Right renal pelvis (tissue), 4 donors: ENCODE measurements at places on chromosomes 7 and 10. TPM values are rescaled to one million over a fixed set of nuclear protein-coding genes. Genes with fewer than 3 reads are reported as not detected.

- no peak for DNase-seq
Observed at GRCh38 chr7:139044813-139045794, 9.3 kb upstream of the ZC3HAV1L start.

- DNase-seq = no peak
Observed at GRCh38 chr10:101986624-101986971, 69.4 kb downstream of the ARMH3 start.

GRCh38 chr7:137935884-137936508 is 65.9 kb downstream of the CREB3L2 start:
- no peak for DNase-seq

DNA sequence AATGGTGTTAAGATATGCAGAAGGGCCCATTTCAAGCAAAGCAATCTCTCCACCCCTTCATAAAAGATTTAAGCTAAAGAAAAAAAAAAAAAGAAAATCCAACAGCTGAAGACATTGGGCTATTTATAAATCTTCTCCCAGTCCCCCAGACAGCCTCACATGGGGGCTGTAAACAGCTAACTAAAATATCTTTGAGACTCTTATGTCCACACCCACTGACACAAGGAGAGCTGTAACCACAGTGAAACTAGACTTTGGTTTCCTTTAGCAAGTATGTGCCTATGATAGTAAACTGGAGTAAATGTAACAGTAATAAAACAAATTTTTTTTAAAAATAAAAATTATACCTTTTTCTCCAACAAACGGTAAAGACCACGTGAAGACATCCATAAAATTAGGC is 28.6 kb downstream of the PPP3CB start:
- DNase-seq = no peak

Gene KCNIP2
- polyA plus RNA-seq = 5.1 TPM

DNA sequence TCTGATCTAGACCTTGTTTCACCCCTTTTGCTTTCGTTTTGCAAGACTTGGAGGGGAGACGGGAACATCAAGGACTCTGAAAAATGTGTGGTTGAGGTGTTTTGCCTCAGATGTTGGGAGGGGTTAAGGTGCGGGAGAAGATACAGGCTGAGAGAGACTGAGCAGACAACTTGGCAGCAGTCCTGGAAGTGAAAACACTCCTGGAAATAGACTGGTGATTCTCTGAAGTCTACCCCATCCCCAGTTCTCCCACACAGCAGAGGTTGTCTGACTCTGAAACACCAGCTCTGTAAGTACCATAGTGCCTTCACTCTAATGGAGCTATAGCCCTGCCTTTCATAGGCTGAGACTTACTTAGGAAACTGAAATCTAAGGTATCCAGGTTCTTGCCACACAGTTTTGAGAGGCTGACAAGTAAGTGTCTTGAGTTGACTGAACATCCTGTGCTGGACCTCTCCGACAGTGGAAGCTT is 152.5 kb downstream of the PPP1R9A start:
- DNase-seq = no peak

Gene ZNF12
- 44.5 TPM for polyA plus RNA-seq

Gene EGR2
- 9.1 TPM for polyA plus RNA-seq

DNA sequence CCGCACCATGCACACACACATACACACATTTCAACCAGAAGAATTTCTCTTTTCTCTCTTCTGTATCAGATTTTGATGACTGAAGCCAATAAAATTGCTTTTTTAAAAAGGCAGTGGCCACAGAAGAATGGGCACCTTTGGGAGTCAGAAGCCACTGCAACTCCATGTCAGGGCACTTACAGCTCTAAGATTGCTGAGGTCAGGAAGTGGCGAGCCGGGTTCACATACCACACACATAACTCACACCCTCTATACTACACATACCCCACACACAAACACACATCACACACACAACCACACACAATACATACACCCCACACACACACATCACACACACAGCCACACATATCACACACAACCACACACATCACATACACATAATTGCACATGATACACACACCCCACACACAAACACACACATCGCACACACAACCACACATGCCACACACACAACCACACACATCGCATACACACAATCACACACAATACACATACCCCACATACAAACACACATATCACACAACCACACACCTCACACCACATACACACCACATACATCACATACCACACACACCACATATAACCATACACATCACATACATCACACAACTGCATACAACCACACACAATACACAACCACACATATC is 31.2 kb downstream of the GPRIN2 start:
- DNase-seq = no peak

DNA sequence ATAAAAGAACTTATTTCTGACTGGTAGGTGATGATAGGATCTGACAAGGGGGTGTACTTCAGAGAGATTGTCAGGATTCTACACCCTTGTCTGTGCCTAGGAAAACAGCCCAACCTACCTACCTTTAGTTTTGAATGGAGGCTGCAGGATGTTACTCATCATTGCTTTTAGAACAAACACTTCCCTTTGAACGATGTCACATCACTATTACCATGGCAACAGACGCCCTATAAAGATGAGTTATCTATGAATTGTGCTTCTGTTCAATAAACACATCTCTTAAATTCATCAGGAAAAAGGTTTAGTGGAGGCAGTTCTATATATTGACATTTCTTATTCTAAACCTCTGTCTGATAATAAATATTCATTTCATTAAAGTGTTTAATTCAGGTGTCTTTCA is 362.4 kb downstream of the CNTNAP2 start:
- no peak for DNase-seq

DNA sequence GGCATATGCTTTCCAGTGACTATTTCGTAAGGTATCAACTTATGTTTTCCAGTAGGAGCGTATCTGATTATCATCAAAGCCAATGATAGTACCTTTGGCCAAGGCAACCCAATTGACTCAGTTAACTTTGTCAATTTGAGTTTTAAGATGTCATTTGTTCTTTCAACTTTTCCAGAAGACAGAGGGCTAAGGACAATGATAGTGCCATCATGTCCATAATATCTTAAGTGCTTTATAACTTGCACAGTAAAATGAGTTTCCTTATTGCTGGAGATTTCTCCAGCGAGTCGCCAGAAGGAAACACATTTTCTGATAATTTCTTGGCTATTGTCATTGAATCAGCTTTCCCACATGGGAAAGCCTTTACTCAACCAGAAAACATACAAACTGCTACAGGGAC is 35.0 kb downstream of the ANTXRL start:
- DNase-seq = no peak

DNA sequence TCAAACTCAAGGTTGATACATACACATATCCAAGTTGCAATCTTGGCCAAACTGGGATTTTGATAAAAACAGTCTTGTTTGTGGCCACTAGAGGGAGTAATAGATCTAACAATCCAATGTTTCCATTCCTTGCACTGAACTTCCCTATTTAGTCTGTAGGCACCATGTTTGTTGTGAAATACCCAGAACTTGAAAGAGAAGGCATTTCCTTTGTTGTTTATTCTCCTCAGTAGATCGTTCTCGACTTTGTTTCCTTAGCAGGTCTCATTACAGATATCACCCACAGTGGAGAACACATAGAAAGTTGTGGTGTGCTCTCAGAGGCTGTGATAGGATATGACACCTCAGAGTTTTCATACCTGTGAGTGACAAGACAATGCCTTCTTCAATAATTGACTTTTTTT is 70.3 kb upstream of the MXI1 start:
- DNase-seq = peak; percentile 51

Gene MYL10
- 0.73 TPM for polyA plus RNA-seq

DNA sequence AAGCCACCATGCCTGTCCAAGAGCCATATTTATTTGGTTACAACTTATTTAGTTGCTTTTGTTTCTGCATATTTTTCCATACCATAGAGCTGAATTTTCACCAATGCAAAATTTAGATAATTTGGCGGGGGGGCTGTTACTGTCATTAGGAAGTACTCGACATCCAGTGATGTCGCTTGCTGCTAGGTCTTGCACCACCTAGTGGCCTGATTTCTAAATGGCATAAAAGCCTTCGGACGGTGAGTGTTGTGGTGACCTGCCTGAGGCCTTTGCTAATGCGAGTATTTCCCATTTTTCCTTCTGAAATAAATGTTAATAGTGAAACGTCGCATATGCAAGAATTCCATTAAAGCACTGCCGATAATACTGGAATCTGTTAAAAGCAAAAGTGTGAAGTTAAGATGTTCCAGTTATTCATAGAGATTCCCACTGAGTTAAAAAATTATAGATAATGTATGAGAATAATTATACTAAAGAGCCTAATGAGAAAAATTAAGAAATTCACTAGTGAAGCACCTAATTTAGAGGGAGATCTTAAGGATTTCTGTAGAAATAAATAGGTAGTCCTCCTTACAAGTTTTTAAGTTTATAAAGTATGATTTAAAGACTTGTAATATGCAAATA is 86.1 kb upstream of the DNAJB6 start:
- DNase-seq = no peak

- DNase-seq = no peak
Observed at GRCh38 chr7:151456782-151457181, 16.8 kb upstream of the CRYGN start.

DNA sequence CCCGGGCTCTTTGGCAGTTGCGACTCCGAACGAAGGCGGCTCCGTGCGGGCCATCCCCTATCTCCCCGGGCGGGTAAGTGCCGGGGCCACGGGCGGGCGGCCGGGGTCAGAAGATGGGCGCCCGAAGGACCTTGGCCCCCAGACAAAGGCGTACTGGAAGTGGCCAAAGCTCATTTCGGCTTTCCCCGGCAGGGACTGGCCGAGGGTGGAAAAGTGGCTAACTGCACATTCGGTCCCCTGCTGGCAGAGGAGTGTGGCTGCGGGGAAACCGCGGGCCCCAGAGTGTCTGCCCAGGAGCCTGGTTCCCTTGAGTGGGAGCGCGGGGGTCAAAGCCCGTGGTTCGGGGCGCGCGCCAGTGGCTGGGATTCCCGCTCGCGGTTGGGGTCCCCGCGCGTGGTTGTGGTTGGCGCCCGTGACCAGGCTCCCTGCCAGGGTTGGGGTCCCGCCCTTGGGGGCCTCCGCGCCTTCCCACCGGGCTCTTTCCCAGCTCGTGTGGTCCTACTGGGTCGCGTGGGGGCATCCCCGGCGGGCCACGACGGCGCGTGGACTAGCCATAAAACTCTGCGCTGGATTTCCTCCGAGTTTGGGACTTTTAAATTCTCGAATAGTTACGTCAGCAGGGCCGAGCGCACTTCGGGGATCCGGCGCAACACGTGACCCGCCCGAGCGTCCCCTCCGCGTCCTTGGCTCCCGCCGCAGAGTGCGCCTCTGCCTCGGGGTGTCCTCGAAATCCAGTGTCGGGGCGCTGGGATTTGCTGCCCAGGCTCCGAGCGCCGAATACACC is 124.4 kb downstream of the TACC2 start:
- DNase-seq = no peak

DNA sequence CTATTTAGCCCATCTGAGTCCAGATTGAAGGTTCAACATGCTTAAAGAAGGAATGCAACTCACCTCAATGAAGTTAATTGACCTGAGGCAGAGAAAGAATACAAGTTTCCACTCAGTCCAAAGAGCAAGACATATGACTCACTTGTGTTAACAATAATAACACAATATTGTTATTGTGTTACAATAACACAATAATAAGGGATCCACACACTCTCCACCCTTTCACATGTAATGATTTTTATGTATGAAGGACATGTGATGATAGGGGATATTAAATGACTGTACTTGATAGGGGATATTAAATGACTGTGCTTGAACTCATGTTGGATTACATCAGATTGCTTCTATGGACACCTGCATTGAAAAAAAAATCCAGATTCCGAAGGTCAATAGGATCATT is 3.6 kb upstream of the ABCB1 start:
- no peak for DNase-seq

GRCh38 chr10:24652381-24652957 is 71.2 kb downstream of the ARHGAP21 start:
- DNase-seq = no peak

DNA sequence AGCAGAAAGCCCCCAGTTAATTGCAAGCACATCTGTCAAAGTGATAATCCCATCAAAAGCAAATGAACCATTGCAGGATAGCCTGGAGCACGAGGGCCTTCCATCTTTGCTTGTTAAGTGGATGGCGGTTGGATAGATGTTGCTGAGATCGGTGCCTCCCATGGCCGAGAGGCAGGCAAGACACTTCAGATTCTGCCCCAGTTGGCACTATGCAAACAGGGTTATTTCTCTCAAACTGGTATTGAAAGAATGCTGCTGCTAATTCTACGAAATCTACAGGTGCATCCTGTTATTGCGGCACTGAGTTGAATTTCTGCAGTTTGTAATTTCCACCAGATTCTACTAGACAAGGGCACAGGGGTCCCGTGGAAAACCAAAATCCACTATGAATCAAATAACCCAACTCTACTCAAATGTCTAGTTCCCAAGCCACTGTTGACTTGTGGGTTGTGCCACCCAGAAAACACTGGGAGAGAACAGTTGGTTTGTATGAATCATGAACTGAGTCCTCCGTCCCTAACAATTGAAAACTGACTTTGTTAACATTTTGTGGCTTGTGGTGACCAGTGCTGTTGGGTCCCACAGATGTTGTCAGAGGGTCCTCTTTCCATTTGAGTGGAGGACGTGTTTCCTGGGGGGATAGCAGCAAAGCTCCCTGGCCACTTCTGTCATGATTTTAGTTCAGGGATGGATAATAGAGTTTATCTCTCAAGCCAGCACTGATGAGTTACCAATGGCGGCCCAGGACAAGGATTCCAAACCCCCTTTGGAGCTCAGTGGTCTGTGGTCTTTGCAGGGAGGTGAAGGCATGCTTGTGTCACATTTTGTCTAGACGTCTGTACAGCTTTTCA is 7.1 kb upstream of the IL2RA start:
- no peak for DNase-seq

Gene TTYH3
- polyA plus RNA-seq = 91.4 TPM

- no peak for DNase-seq
Observed at GRCh38 chr10:77333610-77334340, 303.8 kb downstream of the KCNMA1 start.

- no peak for DNase-seq
Observed at GRCh38 chr7:125567686-125568085, 638.1 kb upstream of the POT1 start.

DNA sequence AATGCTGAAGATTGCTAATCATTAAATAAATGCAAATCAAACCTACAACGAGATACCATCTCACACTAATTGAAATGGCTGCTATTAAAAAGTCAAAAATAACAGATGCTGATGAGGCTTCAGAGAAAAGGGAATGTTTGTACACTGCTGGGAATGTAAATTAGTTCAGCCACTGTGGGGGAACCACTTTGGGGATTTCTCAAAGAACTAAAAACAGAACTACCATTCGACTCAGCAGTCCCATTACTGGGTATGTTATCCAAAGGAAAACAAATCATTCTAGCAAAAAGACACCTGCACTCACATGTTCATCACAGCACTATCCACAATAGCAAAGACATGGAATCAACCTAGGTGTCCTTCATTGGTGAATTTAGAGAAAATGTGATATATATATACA is 379.0 kb upstream of the CNTNAP2 start:
- no peak for DNase-seq

- no peak for DNase-seq
Observed at GRCh38 chr7:50185208-50185607, 92.2 kb upstream of the ZPBP start.

- DNase-seq = no peak
Observed at GRCh38 chr10:74683621-74684364, 142.6 kb upstream of the KAT6B start.

Gene DLG5
- polyA plus RNA-seq = 40.4 TPM

Gene AGR3
- polyA plus RNA-seq = 2.0 TPM
